ENCODE measurements at places on chromosomes 2 and 18. TPM values are rescaled to one million over a fixed set of nuclear protein-coding genes. Genes with fewer than 3 reads are reported as not detected.

Gene ASPRV1
- 0.25 TPM for total RNA-seq

Gene CYP27C1
- 3.2 TPM for total RNA-seq

Gene POTEF
- total RNA-seq, result not detected

Gene KCNG2
- total RNA-seq, result 0.07 TPM

Gene ACMSD
- total RNA-seq, result not detected

Gene ATIC
- total RNA-seq, result 199 TPM

Gene LNPK
- total RNA-seq, result 14.3 TPM

Gene CRACDL
- total RNA-seq, result 4.2 TPM

Gene EPB41L3
- 0.25 TPM for total RNA-seq

Measured in A549 treated with Hydrocortisone at 1 μM for 4 hours (cell line).